Suppressor macrophage treated with lipopolysaccharide for 1 hour (primary cell): ENCODE measurements at places on chromosomes 4 and X.

DNA sequence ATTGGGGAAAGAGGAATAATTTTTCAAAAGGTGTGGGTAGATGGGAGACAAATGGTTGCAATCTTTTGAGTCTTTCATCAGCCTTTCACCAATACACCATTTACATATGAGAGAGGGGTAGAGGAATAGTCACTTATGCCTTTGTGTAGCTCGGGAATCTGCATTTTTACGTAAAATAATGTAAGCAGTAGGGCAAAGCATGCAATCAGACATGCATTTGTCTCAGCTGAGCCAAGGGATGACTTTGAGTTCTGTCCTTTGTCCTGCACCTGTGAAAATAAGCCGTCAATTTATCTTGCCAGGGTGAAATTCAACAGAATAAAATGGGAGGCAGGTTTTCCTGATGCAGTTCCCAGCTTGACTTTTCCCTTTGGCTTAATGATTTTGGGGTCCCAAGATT is 1473.4 kb upstream of the TENM3 start:
- no peak for DNase-seq

GRCh38 chr4:53919535-53919934 is 144.9 kb downstream of the CHIC2 start:
- peak; percentile 90 for DNase-seq

- DNase-seq, result no peak
Measured at GRCh38 chr4:111572470-111572869, 572.8 kb upstream of the FAM241A start.

- no peak for DNase-seq
Measured at GRCh38 chr4:47187608-47188007, 156.2 kb downstream of the GABRB1 start.

GRCh38 chrX:148024425-148025148 is 43.5 kb downstream of the FMR1NB start:
- DNase-seq, result peak; percentile 53

GRCh38 chrX:149717803-149718202 is 5.9 kb downstream of the MAGEA11 start:
- no peak for DNase-seq

DNA sequence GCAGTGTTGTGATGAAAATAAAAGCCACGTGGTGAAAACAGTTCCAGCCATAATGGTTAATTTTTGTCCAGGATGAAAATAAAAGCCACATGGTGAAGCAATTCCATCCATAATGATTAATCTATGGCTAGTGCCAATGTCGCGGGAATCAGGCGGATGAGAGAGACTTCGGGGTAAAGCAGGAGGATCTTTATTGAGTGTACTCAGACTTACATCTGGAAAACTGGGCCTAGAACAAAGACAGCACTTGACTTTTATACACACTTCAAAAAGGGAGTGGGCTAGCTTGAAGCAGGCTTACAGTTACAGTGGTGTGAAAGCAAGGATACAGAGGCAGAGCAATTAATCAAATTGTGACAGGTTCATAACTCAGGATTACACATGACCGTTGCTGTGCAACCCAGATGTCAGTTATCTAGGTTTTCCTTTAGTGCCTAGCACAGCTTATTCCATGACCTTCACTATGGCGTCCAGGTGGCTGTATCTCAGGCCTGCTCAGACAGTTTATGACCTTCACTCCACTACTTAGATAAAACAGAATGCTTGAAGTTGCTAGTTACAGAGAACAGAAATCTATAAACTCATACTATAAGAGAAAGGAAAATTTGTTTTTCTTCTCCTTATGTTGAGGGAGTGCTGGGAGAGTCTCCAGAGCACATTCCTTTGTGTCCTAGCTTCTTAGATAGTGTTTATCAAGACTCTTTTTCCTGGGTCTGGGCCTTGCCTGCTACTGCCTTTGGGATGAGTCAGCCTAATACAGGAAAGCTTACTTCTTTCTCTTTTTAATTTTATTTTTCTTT is 5.9 kb upstream of the PLA2G12A start:
- DNase-seq, result no peak

DNA sequence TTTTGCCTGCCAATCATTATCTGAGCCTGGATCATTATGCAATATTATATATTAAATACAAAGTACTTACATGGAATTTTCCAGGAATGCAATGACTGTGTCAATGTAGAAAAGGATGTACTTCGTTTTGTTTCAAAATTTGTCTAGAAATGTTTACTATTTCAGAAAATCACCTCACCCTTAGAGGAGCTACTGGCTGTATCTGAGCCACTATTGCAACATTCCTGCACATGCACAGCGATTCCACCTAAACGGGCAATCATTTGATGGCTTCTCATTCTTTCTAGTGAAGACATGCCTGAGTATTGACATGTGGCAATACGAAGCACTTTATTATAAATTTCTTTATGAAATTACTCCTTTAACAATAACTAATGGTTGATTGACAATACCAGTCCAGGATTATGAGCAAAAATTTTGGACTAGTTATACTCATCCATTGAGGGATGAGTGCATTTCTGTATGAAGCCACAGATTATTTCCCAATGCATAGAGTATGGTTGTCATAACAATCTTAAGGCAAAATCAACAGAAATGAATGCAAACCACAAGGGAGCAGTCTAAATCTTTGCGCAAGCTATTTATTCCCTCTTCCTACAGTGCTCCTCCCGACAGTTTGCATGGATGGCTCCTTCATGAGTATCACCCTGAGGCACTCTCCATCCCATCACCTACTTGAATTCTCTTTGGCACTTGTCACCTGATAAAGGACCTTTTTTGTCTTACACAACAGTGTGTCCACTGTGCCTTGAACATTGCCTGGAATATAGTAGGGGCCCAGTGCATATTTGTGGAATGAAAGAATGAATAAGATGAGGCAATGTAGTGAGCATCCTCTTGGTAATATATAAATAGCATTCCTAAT is 35.8 kb upstream of the MMAA start:
- no peak for DNase-seq

- no peak for DNase-seq
Measured at GRCh38 chrX:2188330-2188792, 312.4 kb downstream of the DHRSX start.

GRCh38 chr4:150906987-150907633 is 108.0 kb downstream of the LRBA start:
- no peak for DNase-seq

DNA sequence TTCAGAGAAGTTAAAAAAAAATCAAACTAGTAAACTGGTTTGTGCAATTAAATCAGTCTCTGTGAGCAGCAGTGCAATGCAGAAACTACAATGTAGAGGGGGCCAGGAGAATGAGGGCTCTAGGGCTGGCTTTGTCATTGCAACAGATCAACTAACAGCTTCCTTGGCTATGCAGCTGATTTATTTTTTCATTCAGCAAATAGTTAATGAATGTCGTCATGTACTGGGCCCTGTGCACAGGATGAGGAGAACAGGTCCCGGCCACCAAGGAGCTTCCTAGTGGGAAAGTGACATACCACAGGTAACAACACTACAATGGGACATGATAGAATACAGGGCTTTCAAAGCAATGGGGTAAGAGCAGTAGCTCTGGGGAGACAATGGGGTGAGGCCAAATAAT is 190.1 kb downstream of the NSUN7 start:
- no peak for DNase-seq

GRCh38 chr4:166989886-166990285 is 244.4 kb downstream of the SPOCK3 start:
- DNase-seq, result no peak

GRCh38 chrX:2657532-2658113 is 33.5 kb upstream of the CD99 start:
- no peak for DNase-seq

DNA sequence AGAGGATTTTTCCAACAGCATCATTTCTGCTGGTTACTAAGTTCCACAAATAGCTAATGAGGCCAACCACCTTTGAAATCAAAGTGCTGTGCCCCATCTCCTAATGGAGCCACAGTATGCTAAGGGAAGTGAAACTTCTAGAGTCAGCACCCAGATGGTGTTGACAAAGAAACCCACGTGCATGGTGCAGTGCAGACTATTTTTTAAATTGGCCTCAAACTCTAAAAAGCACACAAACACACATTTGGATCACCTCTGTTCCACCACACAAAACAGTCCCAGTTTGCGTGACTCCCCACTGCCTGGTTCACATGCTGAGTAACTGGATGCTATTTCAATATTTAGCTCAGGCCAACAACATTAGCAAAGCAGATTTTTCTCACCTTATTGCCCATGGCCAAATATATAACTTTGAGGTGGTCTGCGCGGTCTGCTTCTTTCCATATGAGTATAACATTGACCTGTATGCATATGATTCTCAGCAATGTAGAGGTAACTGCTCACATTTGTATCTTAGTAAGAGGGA is 69.9 kb downstream of the AMELX start:
- DNase-seq, result peak; percentile 63

DNA sequence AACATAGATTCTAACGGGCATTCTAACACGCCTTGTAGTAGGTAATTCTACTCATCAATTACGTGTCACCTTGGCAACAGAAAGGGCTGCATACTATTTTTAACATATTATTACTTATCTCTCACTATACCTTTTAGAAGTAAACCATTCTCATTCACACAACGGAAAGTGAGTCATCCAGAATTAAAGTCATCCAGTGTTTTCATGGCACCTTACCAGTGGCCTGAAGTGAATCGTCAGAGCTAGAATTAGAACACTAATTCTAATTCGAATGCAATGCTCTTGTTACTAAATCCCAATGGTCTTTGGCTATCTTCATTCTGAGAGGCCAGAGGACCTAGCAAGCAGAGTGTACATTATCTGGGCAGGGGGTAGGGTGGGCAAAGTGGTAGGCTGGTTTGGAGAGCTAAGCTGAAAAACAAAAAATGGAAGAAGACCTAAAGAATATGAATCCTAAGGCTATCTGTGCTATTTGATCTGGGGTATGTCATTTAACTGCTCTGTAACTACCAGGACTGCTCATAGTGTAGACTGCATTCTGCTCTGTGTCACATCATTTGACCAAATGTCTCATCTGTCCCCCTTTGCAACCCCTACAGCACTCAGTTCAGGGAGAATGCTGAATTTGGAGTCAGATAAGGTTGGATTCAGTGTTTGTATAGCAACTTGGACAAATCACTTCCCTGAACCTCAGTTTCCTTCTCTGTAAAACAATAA is 96.5 kb downstream of the HDAC8 start:
- DNase-seq, result no peak

- peak; percentile 87 for DNase-seq
Measured at GRCh38 chr4:173252024-173252935, 81.9 kb downstream of the HMGB2 start.

DNA sequence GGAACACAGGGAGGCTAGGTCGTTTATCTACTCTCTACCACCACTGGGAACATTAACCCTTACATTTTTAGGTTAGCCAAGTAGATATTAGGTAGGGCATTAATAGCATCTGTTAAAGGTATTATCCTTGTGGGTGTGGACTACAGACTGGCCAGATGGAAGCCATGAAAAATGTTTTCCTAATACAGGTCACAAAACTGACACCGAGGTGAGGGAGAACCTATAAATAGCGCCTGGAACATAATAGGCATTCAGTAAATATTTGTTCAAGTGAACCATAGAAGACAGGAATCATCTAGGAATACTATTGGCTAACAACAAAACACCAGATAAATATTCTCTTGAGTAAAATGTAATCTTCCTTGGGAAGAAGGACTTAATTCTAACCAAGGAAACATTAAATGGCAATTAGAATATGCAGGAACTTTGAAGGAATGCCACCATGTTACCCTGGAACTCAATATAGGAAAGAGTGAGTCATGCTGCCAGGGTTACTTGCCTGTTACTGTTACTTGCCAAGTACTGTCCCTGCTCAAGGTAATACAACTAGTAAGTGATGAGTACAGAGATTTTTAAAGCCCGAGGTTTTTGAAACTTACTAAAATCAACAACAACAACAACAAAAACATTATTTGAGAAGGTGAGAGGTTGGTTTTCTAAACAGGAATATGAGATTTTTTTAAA is 79.0 kb downstream of the SOX3 start:
- DNase-seq, result no peak

GRCh38 chr4:182240161-182241130 is 2.8 kb upstream of the TENM3 start:
- no peak for DNase-seq

DNA sequence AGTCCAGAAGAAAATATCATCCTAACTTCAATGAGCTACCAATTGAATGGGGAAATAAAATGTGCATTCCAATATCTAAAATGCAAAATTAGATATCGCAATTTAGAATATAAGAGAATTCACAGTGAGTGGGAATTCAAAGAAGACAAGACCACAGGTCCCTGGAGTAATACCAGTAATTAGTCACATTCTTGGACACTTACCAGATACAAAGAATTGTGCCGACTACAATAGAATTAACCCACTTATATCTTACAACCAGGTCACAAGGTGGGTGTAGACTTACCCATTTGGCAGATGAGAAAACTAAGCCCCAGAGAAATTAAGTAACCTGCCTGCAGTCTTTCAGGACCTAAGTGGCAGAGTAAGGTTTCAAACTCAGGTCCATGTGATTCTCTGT is 84.3 kb upstream of the C1QTNF7 start:
- DNase-seq, result no peak

DNA sequence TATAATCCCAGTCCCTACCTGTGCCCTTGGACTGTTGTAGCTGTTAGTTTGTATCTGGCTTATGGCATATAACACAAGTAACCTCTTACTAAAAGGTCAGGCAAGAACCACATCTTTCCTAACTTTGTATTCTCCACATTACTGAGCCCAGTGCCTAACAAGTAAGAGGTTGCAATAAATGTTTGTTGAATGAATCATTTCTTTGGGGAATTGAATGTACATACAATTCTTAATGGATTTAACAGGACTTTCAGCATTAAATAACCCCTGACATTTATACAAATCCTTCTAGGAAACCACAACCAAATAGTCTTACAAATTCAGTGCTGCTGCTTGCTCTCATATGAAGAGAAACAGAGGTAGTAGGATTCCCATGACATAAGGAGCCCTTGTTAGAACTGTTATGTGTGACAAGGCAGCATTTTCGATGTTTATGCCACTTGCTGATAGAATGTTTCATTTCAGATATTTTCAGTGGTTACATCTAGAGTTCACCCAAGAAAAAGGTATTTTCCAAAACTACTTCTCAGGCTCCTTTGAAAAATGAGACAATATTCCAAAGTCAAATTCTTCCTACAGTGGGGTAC is 62.0 kb downstream of the MBNL3 start:
- DNase-seq, result no peak

DNA sequence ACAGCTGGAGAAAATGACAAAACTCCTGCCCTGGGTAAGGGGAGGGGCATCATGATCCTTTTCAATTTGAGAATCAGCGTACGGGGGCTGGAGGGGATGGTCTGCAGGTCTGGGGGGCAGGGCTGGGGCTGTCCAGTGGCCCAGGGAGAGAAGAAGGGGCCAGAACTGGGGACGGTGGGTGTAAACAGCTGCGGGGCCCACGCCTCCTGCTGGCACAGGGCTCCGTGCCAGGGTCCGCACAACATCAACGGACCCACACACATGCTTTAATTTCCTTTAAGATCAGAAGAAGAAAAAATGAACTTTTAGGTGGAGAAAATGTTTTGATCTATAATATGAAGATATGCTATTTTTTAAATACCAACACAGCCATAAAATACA is 52.1 kb downstream of the PSAPL1 start:
- DNase-seq, result no peak
